ENCODE measurements at places on chromosomes 6 and 20.

GRCh38 chr6:149951096-149951495 is 9.3 kb downstream of the ULBP2 start:
- DNase-seq, result no peak

- DNase-seq, result no peak
Observed at GRCh38 chr6:62615366-62616015, 329.5 kb upstream of the KHDRBS2 start.

GRCh38 chr20:44911264-44911921 is 1.5 kb downstream of the PABPC1L start:
- DNase-seq, result peak; percentile 26

- no peak for DNase-seq
Observed at GRCh38 chr20:35502352-35502751, 27.1 kb downstream of the C20orf173 start.

- peak; percentile 33 for DNase-seq
Observed at GRCh38 chr20:35306931-35307517, 14.8 kb upstream of the FAM83C start.

DNA sequence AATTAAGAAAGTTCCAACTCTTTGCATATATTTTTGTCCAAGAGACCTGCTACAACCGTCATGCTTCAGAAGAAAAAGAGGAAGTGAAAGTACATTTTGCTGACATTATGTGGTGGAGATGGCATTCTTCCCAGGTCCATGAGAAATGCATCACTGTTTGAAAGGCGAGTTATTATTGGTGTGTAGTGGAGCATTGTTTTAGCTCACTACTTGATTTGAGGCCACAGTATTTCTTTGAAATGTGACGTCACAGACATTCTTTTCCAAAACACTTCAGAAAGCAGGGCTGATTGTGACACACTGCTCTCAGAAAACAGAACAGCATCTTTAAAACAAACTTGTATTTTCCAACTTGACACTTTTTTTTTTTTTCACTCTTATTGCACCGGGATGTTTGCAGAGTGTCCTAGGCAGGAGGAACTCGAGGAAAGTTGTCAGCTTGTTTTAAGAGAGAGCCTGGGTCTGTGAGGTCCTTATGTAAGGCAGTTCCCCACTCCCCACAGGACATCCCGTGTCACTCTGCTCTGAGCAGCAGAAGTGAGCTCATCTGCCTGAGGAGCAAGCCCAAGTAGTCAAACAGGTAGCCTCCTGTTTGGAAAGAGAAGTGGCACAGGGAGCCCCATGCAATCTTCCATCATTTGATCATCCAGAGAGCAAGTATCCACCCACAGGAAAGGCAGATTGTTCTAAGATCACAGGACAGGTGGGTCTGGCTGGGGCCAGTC is 1.1 kb downstream of the SPTLC3 start:
- peak; percentile 11 for DNase-seq

DNA sequence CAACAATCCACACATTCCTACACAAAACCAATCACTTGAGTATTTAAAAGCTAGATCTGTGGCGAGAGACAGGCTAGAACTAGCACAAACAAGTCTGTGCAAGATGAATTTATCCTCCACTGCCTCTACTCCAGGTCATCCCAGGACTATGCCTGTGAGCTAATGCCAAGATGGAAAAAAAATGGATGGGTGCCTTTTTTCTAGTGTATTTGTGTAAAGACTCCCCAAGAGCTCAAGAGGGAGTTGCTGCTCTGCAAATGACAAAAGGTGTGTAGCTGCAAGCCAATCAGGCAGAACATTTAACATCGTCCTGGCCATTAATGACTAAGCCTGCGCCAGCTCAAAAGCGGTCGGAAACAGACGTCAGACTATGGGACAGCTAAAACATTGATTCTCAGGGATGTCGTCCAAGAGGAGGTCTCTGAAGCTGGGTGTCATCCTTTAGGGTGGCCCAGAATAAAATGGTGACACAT is 21.9 kb downstream of the ATXN1 start:
- DNase-seq, result no peak

DNA sequence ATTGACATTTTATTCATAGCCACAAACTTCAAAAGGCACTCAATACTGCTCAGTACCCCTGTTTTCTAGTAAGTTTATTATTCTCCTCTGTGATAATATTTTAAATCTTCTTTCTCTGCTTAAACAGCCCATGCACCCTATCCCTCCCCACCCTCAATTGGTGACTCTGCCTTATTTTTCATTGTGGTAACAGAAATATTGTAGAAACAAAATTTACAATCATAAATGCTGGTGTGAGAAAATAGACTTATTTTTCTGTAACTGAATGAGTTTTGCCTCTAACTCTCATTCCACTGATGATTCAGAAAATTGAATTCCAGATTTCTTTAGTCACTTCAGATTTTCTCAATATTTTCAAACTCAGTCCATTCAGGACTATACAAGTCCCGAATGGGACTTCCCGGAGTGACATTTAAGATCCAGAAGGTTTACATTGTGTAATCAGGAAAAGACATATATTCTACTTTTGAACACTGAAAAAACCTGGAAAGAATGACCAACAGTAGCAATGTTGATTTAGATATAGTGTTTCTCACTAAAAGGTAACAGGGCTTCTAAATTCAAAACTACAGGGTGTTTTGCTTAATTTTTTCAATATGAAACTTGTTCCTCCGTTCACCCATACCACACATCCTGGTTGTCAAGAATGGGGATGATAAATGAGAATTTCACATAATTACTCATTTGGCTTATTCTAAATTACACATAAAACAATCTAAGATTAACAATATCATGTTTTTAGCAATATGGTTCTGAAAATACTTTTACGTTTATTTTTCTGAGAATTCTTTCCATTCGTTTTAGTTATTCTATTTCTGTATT is 34.8 kb upstream of the UST start:
- no peak for DNase-seq

DNA sequence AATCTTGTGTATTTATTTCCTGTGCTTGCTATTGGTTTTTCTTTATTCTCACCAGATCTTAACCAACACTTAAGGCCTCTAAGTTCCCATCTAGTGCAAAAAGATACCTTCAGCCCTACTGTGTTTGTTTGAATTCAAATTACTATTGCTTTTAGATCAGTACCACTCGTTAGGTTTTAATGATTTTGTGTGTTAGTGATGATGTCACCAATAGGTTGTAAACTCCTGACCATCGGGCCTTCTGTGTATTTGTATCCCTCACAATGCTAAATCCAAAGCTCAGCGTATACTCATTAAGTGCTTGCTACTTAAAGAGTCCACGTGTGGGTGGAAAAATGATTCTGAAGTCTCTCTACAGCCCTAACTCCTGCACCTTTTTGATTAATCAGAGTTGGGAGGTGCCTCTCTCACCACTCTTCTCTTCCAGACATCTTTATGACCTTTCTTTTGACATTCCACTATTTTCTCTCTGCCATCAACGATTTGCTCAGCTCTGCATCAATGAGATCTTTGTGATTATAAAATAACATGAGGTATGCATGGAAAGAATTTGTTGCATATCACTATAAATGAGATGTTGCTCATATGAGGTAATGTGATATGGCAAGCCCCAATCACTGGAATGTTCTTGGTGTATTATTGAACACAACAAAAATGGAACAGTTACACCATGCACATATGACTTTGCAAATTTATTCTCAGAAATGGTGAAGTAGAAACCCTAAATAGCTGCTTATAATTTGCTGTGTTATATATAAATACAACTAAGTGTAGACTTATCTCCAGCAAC is 55.1 kb upstream of the LAMA2 start:
- no peak for DNase-seq

- DNase-seq, result no peak
Observed at GRCh38 chr6:142914937-142915697, 29.9 kb downstream of the HIVEP2 start.

- DNase-seq, result no peak
Observed at GRCh38 chr6:1584996-1585668, 24.6 kb upstream of the FOXC1 start.

GRCh38 chr20:50545126-50545525 is 34.9 kb downstream of the PTPN1 start:
- DNase-seq, result no peak

DNA sequence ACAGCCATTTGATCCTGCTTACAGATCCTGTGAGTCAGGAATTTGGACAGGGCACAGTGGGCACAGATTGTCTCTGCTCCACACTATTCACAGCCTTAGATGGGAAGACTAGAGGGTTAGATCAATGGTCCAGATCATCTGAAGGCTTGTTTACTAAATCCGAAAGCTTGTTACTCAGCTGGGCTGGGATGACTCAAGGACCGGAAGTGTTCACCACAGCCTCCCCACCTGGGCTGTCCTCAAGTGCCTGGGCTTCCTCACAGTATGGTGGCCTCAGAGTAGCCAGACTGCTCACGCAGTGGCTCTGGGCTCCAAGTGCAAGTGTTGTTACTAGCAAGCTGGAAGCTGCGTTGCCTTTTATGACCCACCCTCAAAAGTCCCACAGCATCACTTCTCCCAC is 75.4 kb upstream of the INSM1 start:
- DNase-seq, result no peak

DNA sequence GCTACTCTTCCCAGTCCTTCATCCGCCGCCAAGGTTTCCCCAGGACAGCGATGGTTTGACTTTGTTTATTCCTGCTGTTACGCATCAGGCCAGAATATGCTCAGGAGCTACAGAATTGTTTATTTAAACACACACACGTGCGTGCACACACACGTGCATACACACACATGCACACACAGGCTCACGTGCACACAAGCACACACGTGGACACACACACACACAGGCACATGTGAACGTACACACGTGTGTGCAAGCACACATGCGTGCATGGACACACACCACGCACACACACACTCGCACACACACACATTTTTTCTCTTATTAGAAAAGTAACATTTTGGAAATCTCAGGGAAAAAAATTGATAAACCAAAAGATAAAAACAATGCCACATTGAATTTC is 64.6 kb upstream of the UST start:
- DNase-seq, result no peak

DNA sequence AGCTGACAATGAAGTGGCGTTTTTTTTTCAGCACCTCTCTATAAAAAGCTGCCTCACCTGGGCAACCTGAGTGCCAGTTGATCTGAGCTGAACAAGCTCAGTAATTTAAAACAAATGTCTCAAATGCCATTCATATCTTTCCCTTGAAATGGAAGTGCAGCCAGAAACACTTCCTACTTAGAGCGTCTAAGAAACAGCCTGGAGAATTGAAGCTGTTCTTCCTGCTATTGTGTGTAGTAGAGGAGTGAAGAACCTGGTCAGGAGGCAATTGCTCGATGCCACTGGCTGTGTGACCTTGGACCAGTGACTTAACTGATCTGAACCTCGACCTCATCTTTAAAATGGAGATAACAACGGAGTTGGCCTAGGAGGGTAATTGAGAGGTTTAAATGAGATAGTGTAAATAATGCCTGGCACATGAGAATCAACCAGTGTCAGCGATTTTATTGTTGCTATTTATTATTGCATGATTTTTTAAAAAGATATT is 95.4 kb upstream of the FOXQ1 start:
- no peak for DNase-seq

DNA sequence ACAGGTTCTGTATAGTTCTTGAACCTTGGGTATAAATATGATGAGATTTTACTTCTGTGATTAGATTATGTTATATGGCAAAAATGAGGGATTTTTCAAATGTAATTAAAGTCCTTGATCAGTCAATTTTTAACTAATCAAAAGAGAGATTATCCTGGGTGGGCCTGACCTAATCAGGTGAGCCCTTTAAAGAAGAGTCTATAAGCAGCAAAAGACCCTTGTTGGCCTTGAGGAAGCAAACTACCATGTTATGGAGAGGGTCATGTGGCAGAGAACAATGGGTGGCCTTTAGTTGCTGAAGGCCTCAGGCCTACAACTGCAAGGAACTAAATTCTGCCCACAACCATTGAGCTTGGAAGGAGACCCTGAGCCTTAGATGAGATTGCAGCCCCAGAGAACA is 102.5 kb upstream of the RIPOR2 start:
- DNase-seq, result no peak

GRCh38 chr6:56690519-56691285 is 48.0 kb upstream of the DST start:
- DNase-seq, result no peak

DNA sequence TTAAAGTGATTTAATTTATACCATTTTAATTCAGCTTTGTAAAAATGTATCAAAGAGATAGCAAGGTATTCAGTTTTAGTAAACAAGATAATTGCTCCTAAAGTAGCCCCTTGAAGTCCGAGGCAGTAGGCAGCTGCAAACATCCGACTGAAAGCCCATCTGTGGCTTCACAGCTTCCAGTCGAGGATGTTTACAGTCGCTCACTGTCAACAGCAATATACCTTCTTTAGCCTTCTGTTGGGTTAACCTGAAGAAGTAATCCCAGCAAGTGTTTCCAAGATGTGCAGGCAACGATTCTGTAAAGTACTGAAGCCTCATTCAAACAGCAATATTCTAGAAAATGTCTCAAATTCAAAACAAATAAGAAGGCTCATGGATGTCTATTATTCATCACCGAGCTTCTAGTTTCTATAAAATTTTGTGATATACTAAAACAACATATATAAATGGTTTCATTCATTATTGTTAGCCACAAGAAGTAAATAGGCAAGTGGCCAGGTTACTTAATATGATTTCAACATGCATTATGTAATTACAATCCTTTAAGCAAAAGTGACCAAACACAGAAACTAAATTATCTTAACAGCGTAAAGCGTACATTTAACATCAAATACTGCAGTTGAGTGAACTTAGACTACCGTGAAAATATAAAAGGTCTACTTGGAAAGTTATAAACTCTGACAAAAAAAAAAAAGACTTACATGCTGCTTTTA is 115.0 kb downstream of the OGFRL1 start:
- no peak for DNase-seq

GRCh38 chr6:152351742-152352141 is 285.4 kb downstream of the SYNE1 start:
- no peak for DNase-seq

GRCh38 chr6:168524571-168525001 is 83.6 kb downstream of the SMOC2 start:
- no peak for DNase-seq
